ENCODE measurements at places on chromosomes 5 and 9. TPM values are rescaled to one million over a fixed set of nuclear protein-coding genes. Genes with fewer than 3 reads are reported as not detected.

Gene OSMR
- polyA plus RNA-seq: 9.2 TPM

Gene CXXC5
- polyA plus RNA-seq: 205 TPM

Gene PLK2
- polyA plus RNA-seq: 164 TPM

DNA sequence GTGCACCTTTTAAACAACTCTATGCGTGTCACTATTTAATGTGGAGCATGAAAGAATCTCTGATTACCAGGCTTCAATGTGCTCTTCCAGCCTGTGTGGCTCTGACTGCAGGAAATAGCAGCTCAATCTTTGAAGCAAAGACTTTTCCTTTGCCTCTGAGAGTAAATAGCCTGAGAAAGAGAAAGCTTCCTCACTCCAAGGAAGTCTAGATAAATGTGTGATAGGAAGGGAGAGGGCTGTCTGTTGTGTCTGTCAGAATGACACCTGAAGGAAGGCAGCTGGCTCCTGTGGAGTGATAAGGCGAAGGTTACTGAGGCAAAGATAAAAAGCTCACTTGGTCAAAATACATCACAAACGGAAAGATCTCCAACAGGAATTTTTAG lies 205.3 kb upstream of the HAPLN1 start:
- peak; percentile 21 for DNase-seq
